Stimulated activated CD8-positive, alpha-beta memory T cell treated with anti-CD3 and anti-CD28 coated beads, Interleukin-15, amount 100 ng/mL, for 1 hour (primary cell): ENCODE measurements at places on chromosomes 13 and 19.

DNA sequence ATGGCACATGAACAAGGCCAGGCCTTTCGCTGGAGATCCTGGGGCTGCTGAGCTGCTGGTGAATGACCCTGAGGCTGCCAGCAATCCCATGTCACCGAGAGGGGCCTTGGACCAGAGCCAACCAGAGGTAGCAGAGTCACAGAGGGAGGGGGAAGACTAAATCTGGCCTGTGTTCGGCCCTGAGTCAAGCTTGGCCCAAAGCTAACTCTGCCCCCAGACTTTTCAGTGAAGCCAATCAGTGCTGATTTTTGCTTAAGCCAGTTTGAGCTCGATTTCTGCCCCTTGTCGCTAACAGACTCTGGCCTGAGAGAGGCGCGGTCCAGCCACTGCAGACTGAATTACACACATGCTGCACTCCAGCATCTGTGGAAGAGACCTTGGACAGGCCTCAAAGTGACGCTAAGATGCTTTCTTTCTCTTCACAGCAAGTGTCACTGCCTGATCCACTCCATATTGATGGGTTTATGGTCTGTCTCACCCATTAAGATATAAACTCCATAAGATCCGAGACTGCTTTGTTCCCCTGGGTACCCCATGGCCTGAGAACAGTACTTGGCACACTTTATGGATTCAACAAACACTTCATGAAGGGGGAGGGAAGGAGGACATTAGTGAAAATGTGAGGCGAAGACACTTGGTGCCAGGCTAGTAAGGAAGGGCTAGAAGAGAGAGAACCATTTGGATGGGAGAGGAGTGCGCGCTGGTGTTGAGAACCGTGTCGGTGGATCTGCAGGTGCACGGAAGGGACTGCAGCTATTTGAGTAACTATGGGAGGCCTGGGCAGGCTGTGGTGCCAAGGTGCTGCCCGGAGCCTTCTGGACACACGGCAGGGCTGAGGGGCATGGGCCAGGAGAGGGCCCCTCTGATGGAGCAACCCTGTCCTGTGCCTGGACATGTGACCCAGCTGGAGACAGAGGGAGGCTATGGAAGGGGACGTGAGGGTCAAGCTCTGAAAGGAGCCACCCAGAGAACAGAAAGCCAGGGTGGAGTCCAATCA lies 17.6 kb downstream of the RANBP3 start:
- no peak for DNase-seq

- DNase-seq: no peak
Measured at GRCh38 chr19:35944556-35944955, 8.4 kb downstream of the LRFN3 start.

DNA sequence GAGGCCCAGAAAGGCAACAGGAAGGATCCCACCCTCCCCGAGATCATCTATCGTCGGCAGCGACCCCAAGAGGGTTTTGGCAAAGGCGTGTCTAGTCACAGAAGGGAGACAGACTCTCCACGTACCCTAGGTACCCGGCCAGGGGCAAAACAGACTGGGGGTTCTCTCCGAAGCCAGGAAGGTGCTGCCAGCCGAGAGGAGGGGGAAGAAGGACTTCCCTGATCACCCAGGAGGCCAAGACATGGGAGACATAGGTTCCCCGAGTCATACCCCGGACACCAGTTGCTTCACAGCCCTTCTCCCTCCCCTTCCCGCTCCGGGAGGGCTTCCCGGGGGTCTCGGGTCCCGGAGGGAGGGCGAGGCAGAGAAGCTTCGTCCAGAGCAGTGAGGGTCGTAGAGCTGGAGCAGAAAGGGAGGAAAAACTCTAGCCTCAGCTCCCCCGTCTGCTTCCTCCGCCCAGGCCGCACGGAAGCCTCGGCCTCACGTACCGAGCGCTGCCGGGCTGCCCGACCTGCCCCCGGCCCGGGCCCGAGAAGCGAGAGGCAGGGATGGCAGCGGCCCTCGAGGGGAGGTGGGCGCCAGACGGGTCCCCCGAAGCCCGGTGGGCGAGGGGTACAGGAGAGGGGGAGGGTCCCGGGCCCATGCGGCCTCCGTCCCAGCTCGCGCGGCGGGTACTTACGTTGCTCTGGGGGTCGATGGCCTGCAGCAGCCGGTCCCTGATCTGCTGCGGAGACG lies 644 bp downstream of the MED26 start:
- no peak for DNase-seq

GRCh38 chr13:21625366-21625765 lies 21.4 kb upstream of the MICU2 start:
- no peak for DNase-seq

GRCh38 chr19:33241530-33242101 lies 16.0 kb upstream of the SLC7A10 start:
- DNase-seq: no peak

DNA sequence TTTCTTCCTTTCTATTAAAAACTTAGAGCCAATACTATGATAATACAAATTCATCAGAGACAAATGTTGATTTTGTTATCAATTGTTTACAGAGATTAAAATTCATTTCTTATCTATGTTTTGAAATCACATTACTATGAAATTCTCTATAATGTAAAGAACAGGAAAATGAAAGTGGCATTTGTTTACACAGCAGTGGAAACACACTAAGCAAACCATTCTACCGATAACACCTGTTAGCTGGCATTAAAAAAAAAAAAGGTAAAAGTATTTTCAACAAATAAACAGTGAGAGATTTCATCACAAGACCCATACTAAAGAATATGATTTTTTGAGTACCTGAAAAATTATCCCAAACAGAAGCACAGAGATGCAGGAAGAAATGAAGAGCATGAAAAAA lies 4.8 kb upstream of the CCDC70 start:
- DNase-seq: no peak

DNA sequence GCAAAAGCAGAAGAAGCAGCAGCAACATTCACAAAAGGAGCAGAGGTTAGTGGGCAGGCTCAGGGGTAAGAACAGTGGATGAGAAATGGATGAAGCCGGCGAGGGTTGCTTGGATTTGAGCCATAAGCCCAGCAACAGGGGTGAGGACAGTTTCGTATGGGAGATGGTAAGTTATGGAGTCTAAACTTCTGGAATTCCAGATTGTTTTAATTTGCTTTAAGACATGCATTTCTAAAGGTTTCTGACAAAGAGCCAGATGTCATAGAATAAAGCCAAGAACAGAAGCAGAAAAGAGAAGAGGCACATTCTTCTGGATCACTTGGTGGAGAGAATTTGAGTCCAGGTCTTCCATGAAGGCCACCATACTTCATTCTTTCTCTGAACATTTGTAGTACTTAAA lies 76.6 kb downstream of the TNFSF11 start:
- no peak for DNase-seq

- no peak for DNase-seq
Measured at GRCh38 chr13:94305934-94306333, 173.5 kb downstream of the DCT start.

- no peak for DNase-seq
Measured at GRCh38 chr19:31350033-31350692, 927 bp upstream of the TSHZ3 start.

GRCh38 chr13:33438918-33439317 lies 153.4 kb upstream of the STARD13 start:
- DNase-seq: no peak

- DNase-seq: no peak
Measured at GRCh38 chr19:35135389-35135909, 590 bp upstream of the LGI4 start.

GRCh38 chr19:32480321-32480720 lies 74.8 kb downstream of the DPY19L3 start:
- no peak for DNase-seq

- DNase-seq: no peak
Measured at GRCh38 chr13:113046883-113047244, 58.7 kb upstream of the F7 start.

DNA sequence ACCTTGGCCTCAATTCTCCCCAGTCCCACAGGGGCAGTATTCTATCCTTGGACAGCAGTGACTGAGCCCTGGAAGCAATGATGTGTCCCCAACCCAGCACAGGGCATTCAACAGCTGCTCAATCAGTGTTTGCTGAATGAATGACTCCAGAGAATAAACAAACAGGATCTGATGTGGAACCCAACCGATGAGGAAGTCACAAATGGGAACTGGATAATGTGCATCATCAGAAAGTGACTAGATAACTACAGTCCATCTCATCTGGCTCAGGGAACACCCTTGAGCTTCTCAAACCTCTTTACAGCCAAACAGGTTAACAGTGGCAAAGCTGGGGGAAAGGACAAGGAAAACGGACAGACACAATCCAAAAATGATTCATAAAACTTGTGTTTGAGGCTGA lies 8.2 kb downstream of the SLC25A30 start:
- no peak for DNase-seq

GRCh38 chr13:98285852-98286594 lies 109.0 kb upstream of the RNF113B start:
- DNase-seq: no peak
